Activated naive CD4-positive, alpha-beta T cell treated with Interleukin-2 at 50 U/mL for 16 hours (primary cell): ENCODE measurements at places on chromosomes 16 and 17.

DNA sequence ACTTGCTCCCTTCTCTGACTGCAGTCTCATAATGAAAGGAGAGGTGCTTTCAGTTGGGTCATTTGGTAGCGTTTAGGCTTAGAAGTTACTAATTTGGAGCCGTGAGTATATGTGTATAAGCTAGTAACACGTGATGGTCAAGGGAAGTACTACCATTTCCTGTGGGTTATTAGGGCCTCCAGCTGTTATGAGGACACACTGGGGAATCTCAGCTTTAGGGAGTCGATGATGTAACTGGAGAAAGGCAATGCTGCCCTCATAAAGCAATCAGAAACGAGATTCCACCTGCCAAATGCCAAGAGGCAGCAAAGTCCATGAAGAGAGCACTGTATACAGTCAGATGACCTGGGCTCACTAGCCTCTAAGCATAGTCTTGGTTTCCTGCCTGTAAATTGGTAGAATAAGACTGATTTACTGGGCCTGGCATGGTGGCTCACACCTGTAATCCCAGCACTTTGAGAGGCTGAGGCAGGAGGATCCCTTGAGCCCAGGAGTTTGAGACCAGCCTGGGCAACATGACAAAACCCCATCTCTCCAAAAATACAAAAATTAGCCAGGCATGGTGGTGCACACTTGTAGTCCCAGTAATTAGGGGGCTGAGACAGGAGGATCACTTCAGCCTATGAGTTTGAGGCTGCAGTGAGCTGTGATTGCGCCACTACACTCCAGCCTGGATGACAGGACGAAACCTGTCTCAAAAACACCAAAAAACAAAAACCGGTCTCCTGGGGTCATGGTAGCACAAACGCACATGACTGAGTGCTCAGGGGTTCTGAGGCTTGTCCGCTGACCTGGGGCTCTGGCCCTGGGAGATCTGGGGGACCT, 53.0 kb downstream of the SF3B3 start:
- DNase-seq = no peak

GRCh38 chr17:61251939-61252865, 147.4 kb upstream of the TBX2 start:
- DNase-seq = no peak

DNA sequence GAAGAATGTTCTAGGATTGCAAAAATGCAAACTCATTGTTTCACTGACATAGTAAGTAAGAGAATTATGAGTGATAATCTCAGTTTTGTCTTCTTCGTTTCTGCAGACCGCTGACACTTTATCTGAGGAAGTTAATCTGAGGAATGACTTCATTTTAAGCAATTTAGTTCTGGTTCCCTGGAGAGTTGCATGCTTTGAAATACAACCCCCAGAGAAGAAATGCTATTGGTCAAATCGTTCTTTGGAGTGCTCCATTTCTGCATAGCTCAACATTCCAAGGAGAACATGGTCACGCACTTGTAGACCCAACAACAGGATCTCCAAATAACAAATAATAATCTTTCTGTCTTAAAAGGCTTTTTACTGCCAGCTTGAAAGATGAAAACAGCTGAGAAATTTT, 427.1 kb downstream of the GRIN2A start:
- DNase-seq = no peak

GRCh38 chr16:79155471-79155870, 445.1 kb downstream of the MAF start:
- no peak for DNase-seq

GRCh38 chr17:4369557-4370230, 3.2 kb upstream of the UBE2G1 start:
- DNase-seq = no peak

GRCh38 chr17:68598545-68598961, 2.6 kb downstream of the FAM20A start:
- no peak for DNase-seq

GRCh38 chr16:68731637-68732036, 5.5 kb upstream of the CDH1 start:
- no peak for DNase-seq

DNA sequence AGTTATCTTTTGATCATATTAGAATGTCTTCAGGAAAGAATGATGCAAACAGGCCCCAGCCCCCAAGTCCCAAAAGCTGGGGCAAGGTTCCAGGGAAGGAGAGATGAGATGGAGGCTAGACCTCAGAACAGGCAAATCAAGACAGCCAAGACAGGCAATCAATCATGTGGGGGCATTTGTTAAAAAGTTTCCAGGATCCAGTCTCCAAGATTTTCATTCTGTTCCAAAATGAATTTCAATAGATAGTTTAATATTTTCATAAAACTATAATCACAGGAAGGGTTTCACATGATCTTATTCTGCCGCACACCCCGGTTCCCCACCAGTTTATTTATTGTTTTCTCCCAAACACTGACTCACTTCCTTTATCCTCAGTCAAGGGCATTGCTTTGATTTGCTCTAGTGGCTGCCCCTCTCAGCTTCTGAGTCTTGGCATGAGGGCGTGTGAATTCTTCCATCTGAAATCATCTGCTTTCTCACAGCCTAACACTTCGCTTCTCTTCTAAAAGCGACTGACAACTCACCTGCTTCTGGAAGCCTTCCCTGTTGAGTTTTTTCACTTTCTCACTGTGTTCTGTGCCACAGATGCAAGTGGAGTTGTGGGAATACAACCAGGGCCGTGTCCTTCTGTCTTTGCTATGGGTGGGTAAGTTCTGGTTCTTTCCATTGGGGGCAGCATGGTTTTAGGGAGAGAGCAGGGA, 12.2 kb upstream of the TERF2 start:
- no peak for DNase-seq

- DNase-seq = no peak
These were observed 11.2 kb downstream of the BCL7C start for GRCh38 chr16:30882429-30883310.

- no peak for DNase-seq
These were observed 48.4 kb downstream of the MPRIP start for GRCh38 chr17:17090642-17091103.

DNA sequence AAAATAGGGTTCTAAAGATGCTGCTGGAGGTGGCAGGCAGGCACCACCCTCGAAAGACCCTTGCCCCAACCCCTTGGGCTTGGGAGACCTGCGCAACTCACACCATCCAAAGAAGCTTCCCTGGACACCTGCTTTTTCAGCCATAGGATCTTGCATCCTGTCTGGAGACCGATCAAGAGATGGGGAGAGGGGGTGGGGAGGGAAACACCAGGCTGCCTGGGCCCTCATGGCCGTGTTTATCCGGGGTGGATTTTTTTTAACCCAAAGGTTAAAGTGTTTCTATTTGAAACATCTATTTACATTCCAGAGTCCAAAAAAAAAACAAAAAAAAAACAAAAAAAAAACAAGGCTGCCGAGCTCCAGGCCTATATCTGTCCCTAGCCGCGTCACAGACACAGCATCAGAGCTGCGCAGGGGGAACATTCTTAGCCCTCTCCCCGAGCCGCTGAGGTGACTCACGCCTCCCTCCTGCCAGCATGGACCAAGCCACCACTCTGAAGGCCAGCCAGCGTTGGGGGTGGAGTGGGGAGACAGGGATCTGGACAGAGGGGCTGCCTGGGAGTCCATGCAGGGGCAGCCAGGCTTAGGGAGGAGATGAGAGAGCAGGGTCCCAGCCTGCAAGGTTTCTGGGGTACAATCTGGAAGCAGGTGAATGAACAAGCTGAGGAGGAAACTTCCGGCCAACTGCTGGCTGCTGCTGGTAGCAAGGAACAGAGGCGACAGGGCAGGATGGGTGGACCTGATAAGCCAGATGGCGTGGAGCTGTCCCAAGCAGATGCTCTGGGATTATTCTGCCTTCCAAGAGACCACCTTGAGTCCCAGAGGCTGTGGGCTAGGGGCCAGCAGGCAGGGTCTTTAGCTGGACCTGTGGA, 14.8 kb downstream of the HDAC5 start:
- DNase-seq = no peak

- no peak for DNase-seq
These were observed 22.9 kb upstream of the PRSS54 start for GRCh38 chr16:58317608-58318152.

GRCh38 chr17:49629447-49629846, 48.5 kb downstream of the SPOP start:
- DNase-seq = no peak

GRCh38 chr17:4815043-4815675, 8.2 kb downstream of the PLD2 start:
- no peak for DNase-seq

DNA sequence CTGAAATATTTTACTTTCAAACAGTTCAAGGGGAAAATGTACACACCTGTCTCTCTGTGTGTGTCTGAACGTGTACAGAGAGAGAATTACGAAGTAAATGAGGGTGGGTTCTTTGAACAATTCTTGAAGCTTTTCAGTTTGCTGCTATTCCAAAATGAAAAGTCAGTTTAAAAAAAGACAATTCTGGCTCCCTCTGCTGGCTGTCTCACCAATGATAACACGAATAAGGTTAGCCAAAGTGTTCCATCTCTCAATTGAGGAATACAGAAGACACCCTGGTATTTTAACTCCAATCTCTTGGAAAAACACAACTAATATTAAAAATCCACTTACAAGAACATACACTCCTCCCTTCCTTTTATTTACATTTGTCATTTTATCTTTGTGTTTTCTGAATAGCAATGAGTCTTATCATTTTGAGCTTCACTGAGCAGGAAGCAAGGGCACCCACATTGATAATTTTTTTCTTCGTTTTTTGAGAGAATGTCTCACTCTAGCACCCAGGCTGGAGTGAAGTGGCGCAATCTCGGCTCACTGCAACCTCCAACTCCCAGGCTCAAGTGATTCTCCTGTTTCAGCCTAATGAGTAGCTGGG, 20.5 kb downstream of the EFTUD2 start:
- DNase-seq = peak; percentile 15
